Mesenteric fat pad (tissue), 1 donor: ENCODE measurements at places on chromosomes 5 and 9.

DNA sequence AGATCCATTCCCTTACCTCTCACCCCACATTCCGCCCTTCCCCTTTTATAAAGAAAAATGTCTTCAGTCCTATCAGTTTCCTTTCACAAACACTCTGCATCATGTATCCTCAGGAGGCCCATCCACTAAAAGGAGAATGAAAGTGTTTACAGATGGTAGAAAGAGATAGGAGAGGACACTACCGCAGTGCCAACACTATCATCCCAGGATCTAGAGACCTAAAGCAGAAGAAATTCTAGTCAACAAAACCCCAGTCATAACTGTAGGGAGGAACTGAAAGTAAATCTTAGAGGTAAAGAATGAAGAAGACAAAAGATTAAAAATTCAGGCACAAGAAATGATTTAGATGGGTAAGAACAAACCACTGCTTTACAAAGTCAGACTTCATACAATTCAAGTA, 114.1 kb downstream of the MLLT3 start:
- DNase-seq: no peak

DNA sequence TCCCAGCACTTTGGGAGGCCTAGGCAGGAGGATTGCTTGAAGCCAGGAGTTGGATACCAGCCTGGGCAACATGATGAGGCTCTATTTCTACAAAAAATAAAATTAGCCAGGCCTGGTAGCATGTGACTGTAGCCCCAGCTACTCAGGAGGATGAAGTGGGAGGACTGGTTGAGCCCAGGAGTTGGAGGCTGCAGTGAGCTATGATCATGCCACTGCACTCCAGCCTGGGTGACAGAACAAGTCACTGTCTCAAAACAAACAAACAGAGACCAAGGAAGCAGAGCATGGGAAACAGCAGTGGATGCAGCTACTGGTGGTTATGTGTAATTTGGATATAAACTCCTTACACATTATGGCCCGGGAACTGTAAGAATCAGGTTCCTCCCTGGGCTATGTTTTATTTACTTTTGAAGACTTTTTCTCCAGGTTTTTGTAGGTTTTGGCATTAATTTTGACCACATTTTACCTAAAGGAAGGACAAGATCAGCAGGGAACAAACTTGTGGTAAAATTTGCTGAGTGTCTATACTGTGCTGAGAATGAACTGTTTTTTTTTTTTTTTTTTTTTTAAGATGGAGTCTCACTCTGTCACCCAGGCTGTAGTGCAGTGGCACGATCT, 8.3 kb downstream of the KIF2A start:
- no peak for DNase-seq

DNA sequence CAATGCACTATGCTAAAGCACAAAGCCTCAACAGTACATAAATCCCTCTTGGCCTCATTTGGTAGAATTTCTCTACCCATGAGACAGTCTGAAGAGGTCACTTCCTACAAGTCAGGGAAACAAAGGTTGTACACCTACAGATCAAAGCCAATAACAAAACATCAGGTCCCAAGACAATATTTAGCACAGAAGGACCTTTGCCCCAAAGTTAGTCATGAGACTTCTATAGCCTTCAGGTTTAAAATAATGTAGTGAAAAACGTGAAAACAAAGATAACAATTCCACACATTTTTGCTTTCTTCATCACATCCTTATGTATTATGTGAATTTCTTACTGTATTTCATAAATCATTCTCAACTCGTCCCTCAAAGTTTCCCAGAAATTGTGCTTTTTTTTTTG, 15.8 kb downstream of the AFF4 start:
- DNase-seq: no peak

GRCh38 chr9:128723352-128723865, 518 bp downstream of the ZDHHC12 start:
- no peak for DNase-seq

DNA sequence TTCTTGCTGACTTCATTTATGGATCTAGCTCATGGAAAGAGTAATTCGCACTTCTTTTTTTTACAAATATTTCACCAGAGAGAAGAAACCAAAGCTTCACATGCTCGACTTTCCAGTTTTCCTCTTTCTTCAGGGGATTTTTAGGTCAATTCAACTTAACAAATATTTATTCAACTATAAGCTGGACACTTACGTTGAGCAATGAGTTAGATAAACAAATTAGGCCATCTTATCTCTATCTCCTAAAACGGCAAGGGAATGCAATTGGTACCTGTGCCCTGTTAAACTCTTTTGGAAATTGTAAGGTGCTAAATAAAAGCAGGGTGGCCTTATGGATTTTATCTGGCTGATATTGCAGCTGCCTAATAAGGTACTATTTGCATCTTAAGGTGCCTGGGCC, 145.1 kb upstream of the RAI14 start:
- DNase-seq: no peak

DNA sequence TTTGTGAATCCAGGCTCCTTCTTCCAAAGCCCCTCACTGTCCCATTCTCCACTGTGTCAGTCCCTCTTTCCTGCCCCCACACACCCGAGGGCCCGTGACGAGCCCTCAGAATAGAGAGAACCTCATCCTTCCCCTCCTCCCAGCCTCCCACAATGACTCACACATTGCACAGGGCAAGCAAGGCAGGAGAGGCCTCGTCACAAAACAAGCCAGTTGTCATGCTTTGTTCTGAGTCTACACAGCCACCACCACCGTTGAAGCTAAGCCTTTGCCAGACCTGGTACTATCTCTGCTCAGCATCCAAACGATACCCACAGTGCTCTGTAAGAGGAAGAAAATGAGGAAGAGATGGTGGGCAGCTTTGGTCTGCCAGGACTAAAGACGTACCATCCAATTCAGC, 142.2 kb upstream of the ZNF366 start:
- DNase-seq: no peak

- DNase-seq: no peak
Observed at GRCh38 chr9:1875251-1875851, 139.8 kb upstream of the SMARCA2 start.

GRCh38 chr9:23934291-23934906, 108.4 kb upstream of the ELAVL2 start:
- no peak for DNase-seq

GRCh38 chr5:26009742-26010141, 1028.6 kb downstream of the CDH9 start:
- DNase-seq: no peak

- DNase-seq: no peak
Observed at GRCh38 chr9:81268048-81268447, 421.3 kb downstream of the TLE1 start.

- DNase-seq: no peak
Observed at GRCh38 chr5:62342476-62342837, 36.5 kb downstream of the KIF2A start.

DNA sequence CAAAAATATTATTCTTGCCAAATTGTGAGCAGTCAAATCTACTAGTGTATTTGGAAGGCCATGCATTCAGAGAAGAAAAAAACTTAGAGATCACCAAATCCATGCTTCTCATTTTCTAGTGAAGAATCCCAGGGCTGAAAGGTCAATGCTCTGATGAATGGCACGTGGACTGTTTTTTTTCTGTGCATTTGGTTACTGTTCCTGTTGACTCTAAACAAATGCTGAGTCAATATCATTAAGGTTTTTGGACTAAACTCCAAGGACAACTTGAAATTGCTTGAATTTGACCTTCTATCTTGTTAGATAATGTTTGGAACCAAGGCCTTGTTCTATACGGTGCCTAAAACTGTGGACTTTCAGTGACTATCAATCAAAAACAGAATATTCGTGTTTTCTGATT, 142.2 kb downstream of the OSTF1 start:
- no peak for DNase-seq

GRCh38 chr5:4018007-4018406, 422.4 kb downstream of the IRX1 start:
- no peak for DNase-seq

- no peak for DNase-seq
Observed at GRCh38 chr5:82639393-82640144, 361.4 kb upstream of the RPS23 start.

DNA sequence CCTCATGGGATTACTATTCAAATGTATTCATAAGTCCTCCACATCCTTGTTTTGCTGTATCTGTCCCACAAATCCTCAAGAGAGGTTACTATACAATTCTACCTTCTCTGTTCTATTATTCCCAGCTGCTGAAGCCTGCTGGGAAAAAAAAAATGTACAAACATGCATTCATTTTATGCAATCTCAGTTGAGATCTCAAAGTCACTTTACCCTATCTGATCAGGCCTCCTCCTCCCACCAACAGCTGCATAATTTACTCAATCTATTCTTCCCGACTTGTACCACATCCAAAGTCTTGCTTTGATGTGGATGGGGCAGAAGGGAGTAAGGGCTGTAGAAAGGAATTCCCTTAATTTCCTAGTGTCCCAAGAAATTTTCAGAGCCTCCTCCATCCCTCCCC, 28.6 kb downstream of the PSIP1 start:
- DNase-seq: no peak

DNA sequence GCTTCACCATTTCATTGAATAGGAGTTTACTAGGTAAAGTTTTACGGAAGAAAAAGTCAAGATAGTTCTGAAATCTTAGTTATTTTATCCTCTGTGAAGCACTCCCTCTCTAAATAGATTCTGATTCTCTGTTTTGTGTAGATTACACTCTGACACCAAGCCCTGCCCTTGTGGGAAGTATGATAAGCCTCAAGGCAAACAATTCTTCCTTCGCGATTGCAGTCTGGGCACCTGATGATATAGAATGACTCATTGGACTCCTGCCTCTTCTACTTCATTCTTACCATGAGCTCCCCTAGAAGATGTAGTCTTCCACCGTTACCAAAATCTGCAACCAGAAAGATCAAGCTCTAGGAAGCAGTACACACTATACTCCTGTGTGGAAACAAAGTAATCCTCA, 626.9 kb upstream of the PTGER4 start:
- no peak for DNase-seq

DNA sequence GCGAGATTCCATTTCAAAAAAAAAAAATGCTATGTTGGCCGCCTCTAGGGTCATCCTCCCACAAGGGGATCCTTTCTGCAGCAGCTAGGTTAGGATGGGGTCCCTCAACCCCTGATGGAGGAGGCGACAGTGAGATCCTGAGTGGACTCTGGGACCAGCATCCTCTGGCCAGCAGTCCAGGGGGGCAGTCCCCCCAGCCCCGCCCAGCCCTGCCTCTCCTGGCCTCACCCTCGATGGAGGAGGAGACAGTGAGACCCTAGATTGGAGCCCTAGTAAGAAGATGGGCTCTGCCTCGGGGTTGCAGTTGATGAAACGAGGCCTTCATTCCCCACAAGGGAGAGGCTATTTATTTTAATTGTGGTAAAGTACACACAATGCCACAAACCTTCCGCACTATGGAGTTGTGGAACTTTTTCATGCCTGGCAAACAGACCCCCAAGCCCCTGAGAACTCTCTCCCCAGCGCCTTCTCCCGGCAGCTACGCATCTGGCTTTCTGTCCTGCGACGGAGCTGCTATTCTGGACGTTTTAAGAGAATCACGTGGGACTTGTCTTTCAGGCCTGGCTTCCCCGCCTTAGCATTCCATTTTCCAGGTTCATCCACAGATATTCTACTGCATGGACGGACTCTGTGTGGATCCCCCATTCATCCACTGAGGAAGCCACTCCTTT, 15.8 kb downstream of the VAV2 start:
- DNase-seq: no peak

GRCh38 chr5:58872670-58873273, 289.9 kb downstream of the RAB3C start:
- DNase-seq: no peak

GRCh38 chr9:33332011-33332410, 41.7 kb downstream of the NFX1 start:
- no peak for DNase-seq

DNA sequence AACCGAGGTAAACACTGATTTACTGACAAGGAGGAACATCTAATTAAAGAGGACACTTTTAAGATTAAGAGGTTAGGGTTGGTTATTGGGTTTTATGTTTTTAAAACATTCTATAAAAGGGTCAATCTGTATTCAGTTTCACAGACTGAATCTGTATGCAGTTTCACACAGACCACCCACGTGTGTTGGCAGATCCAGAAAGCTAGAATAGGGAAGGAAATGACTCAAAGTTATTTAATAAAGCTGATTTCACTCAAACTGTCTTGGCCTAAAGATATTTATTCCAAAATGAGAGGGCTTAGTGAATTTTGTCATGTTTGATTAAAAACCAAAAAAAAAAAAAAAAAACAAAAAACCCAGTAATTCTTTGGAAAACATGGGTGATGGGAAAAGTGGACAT, 140.2 kb downstream of the SLC24A2 start:
- no peak for DNase-seq

DNA sequence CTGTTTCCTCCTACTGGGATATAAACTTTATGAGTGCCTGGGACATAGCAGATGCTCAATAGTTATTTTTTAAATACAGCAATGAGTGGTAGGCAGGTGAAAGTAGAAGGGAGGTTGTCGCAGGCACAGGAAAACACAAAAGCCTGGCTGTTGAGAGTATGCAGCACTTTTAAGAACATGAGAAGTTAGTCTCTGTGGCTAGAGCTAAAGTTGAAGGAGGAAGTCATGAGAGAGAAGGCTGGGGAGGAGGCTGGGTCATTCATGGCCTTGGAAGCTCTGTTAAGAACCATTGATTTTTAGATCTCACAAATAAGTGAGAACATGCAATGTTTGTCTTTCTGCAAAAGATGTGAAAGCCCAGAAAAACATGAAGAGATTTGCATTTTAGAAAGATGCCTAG, 126.7 kb downstream of the PRKACG start:
- DNase-seq: no peak

DNA sequence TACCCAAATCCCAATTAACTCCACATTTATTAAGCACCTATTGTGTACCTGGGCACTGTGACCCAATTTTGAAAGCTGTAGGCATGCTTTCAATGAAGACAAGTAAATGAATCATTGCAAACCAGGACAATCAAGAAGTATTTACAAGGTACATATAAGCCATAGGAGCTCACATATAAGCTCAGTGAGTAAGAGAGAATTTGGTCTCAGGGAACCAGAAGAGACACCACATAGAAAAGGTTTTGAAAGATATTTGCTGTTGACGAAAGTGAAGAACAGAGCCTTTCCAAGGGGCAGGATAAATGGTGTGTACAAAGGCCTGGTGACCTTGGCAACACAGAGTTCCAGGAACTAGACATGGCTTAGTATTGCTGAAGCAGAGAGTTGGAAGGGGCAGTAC, 187.6 kb downstream of the CD180 start:
- no peak for DNase-seq

- DNase-seq: no peak
Observed at GRCh38 chr5:132737982-132738681, 786 bp upstream of the KIF3A start.

DNA sequence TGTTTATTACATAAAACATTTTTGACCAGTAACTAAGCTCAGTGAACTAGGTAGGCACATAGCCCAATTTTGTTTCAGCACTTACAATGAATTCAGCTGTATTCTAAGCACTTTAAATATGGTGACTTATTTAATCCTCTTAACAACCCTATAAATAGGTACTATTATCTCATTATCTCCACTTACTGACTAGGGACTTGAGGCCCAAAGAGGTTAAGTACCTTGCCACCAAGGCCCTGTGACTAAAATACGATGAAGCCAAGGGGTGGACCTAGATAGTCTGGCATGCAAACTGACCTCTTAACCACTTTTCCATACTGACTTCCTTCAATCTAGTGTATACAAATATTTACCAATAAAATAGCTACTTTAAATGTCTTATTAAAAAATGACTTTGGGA, 266.4 kb downstream of the ZNF608 start:
- DNase-seq: no peak
